ENCODE measurements at places on chromosomes 6 and 20. TPM values are rescaled to one million over a fixed set of nuclear protein-coding genes. Genes with fewer than 3 reads are reported as not detected.

XKR7 gene
- total RNA-seq = 0.17 TPM

GRCh38 chr6:168265827-168266815 lies 53.5 kb downstream of the DACT2 start:
- DNase-seq = no peak

- DNase-seq = no peak
Observed at GRCh38 chr20:57308451-57309271, 20.9 kb upstream of the SPO11 start.

IMPG1 gene
- total RNA-seq = 0.30 TPM

GRCh38 chr20:1402149-1402548 lies 9.3 kb upstream of the FKBP1A start:
- DNase-seq = no peak

All from renal cortical epithelial cell (primary cell).